Cardiac muscle cell (in vitro differentiated cells and primary cell): ENCODE measurements at places on chromosomes 7 and 10. TPM values are rescaled to one million over a fixed set of nuclear protein-coding genes. Genes with fewer than 3 reads are reported as not detected.
A peak's percentile ranks its signal among the peaks of the same experiment; 100 is the strongest.

- no peaks in the 10 kb centered on the region for H3K27me3 ChIP-seq
- H3K36me3 ChIP-seq, result no peaks in the 10 kb centered on the region
- no peak for DNase-seq
- no peak overlapping the region for H3K4me3 ChIP-seq
- peaks cover 29% of the 10 kb centered on the region for H3K4me1 ChIP-seq
These were observed 12.5 kb upstream of the SFRP5 start for GRCh38 chr10:97784200-97784810.

- H3K4me1 ChIP-seq, result no peaks in the 10 kb centered on the region
- H3K36me3 ChIP-seq, result no peaks in the 10 kb centered on the region
- no peaks in the 10 kb centered on the region for H3K27me3 ChIP-seq
- no peak overlapping the region for H3K4me3 ChIP-seq
These were observed 756.3 kb downstream of the NXPH1 start for GRCh38 chr7:9189703-9190102.

The IRF5 gene
- not detected in 2 replicates for total RNA-seq

- no peak for DNase-seq
- peaks cover 29% of the 10 kb centered on the region for H3K4me1 ChIP-seq
- H3K36me3 ChIP-seq, result no peaks in the 10 kb centered on the region
- peak overlapping the region; percentile 86 for H3K27ac ChIP-seq
- H3K27me3 ChIP-seq, result no peaks in the 10 kb centered on the region
These were observed 49.3 kb upstream of the HBP1 start for GRCh38 chr7:107119376-107120105.

The SPAM1 gene
- not detected in 2 replicates for total RNA-seq

DNA sequence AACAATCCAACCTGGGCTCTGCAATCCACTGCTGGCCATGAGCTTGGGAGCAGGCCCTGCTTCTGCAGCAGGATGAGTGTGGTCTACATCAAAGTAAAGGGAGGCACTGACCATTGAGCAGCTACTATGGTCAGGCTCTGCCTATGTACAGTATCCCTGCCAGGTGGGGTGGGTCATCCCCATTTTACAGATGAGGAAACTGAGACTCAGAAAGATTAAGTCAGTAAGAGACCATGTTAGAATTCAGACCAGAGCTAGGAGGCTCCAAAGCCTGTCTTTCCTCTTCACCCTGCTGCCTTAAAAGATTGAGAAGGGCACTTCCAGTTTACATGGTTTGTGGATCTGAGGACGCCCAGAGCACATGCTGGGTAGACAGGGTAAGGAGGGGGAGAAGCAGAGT lies 27.1 kb upstream of the CDH23 start:
- no peaks in the 10 kb centered on the region for H3K27me3 ChIP-seq
- H3K4me1 ChIP-seq, result no peaks in the 10 kb centered on the region
- H3K4me3 ChIP-seq, result no peak overlapping the region
- H3K27ac ChIP-seq, result no peak overlapping the region
- DNase-seq, result no peak
- no peaks in the 10 kb centered on the region for H3K36me3 ChIP-seq

DNA sequence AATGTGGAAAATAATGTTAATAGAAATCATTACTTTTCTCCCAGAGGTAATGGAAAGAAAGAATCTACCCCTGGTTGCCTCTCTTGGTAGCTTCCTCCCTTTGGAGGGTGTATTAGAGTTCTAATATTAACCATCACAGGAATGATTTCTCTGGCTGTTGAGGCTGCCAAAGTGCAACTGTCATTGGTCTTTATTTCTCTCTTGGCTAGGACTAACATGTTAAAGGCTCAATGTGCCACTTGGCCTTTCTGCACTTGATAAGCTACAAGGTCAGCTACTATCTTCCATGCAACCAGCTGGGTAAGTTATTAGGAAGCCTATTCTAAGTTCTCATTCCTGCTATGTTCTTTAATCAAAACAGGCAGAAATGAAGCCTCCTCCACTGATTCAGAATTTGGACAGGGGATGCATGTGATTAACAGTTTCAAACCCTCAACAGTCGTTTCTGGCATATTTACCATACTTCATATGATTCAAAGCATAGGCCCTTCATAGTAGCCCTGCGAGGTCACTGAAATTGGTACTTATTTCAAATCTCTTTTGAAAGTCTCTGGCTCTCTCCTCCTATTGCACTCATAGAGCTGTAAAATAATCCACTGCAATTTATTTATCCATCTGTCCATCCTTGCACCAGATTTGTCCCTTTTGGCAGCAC lies 645.0 kb downstream of the SORCS1 start:
- H3K27me3 ChIP-seq, result no peaks in the 10 kb centered on the region
- no peaks in the 10 kb centered on the region for H3K36me3 ChIP-seq
- H3K4me3 ChIP-seq, result no peak overlapping the region
- DNase-seq, result no peak
- no peaks in the 10 kb centered on the region for H3K4me1 ChIP-seq
- H3K27ac ChIP-seq, result no peak overlapping the region

- DNase-seq, result no peak
- no peak overlapping the region for H3K27ac ChIP-seq
- no peaks in the 10 kb centered on the region for H3K36me3 ChIP-seq
- H3K4me1 ChIP-seq, result no peaks in the 10 kb centered on the region
- H3K27me3 ChIP-seq, result peaks cover 4% of the 10 kb centered on the region
These were observed 300.0 kb downstream of the PLXNA4 start for GRCh38 chr7:132276234-132276630.

- H3K36me3 ChIP-seq, result no peaks in the 10 kb centered on the region
- DNase-seq, result no peak
- peaks cover 8% of the 10 kb centered on the region for H3K4me1 ChIP-seq
- no peak overlapping the region for H3K4me3 ChIP-seq
- H3K27me3 ChIP-seq, result no peaks in the 10 kb centered on the region
These were observed 90.3 kb upstream of the CDK6 start for GRCh38 chr7:92926697-92927044.

The PLEKHS1 gene
- total RNA-seq, result not detected in 2 replicates

DNA sequence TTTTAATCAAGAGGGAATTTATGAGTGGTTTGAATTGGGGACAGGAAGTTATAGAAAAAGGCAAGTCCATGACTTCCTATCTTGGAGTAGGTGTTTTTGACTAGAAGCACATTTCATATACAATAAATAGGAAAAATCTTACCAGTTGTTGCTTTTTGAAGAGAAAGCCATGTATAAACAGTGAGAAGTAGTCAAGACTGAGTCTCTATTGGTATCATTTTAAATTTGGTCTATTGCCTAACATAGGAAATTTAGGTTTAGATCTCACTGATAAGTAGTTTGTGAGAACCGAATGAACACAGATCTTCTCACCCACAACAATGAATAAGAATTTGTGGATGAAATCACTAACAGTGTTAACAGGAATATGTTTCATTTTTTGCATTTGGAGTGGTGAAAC lies 387.2 kb downstream of the BBS9 start:
- H3K36me3 ChIP-seq, result no peaks in the 10 kb centered on the region
- no peaks in the 10 kb centered on the region for H3K27me3 ChIP-seq
- no peak overlapping the region for H3K27ac ChIP-seq

GRCh38 chr10:92690211-92690914 lies 608 bp downstream of the HHEX start:
- no peaks in the 10 kb centered on the region for H3K4me1 ChIP-seq
- peak overlapping the region; percentile 25 for H3K4me3 ChIP-seq
- H3K36me3 ChIP-seq, result no peaks in the 10 kb centered on the region
- DNase-seq, result peak; percentile 6
- H3K27ac ChIP-seq, result no peak overlapping the region

DNA sequence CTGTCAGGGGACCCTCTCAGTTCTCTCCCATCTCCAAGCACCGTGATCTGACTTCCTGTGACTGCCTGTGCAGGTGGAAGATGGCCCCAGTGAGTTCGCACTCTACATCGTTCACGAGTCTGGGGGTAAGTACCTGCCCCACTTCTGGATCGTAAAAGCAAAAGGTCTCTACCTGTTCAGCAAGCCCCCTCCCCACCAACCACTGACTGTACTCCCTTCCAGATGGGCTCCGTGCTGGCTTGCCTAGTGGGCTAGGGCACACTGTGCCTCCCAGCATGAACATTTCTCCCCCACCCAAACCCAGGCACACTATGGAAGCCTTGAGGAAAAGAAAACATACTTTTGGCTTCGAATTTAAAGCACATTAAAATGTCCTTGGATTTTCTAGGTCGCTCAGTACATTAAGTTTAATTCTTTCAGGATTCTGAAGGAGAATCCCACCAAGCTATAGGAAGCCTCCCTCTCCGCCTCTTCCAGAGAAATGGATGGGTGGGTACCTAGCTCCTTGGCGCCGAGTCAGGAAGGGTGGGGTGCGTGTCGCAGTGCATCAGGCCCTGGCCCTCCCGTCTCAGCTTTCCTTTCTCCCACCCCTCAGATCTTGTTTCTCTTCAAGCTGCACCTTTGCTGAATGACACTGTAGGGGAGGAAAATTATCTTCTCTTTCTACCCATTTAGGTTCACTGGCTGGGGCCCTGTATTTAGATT lies 11.0 kb upstream of the ZNF22 start:
- peak overlapping the region; percentile 31 for H3K27ac ChIP-seq
- H3K36me3 ChIP-seq, result peaks cover 2% of the 10 kb centered on the region
- no peak overlapping the region for H3K4me3 ChIP-seq

The NAT16 gene
- total RNA-seq, result 0.27 TPM in 1 of 2 replicates, not detected in the other

GRCh38 chr7:76505168-76506080 lies 4.9 kb upstream of the UPK3B start:
- no peak overlapping the region for H3K4me3 ChIP-seq
- H3K36me3 ChIP-seq, result no peaks in the 10 kb centered on the region
- H3K27ac ChIP-seq, result no peak overlapping the region
- no peaks in the 10 kb centered on the region for H3K27me3 ChIP-seq
- H3K4me1 ChIP-seq, result peaks cover 3% of the 10 kb centered on the region

- DNase-seq, result no peak
- no peak overlapping the region for H3K4me3 ChIP-seq
- no peaks in the 10 kb centered on the region for H3K36me3 ChIP-seq
- H3K4me1 ChIP-seq, result no peaks in the 10 kb centered on the region
- H3K27me3 ChIP-seq, result no peaks in the 10 kb centered on the region
These were observed 1256.8 kb upstream of the SORCS1 start for GRCh38 chr10:108421266-108421665.

GRCh38 chr7:77184463-77184862 lies 15.2 kb downstream of the FGL2 start:
- no peaks in the 10 kb centered on the region for H3K4me1 ChIP-seq
- no peak overlapping the region for H3K27ac ChIP-seq

- no peak overlapping the region for H3K4me3 ChIP-seq
- no peaks in the 10 kb centered on the region for H3K36me3 ChIP-seq
- H3K27ac ChIP-seq, result no peak overlapping the region
- DNase-seq, result no peak
- peaks cover 9% of the 10 kb centered on the region for H3K4me1 ChIP-seq
These were observed 25.5 kb upstream of the VPS41 start for GRCh38 chr7:38934536-38934935.

DNA sequence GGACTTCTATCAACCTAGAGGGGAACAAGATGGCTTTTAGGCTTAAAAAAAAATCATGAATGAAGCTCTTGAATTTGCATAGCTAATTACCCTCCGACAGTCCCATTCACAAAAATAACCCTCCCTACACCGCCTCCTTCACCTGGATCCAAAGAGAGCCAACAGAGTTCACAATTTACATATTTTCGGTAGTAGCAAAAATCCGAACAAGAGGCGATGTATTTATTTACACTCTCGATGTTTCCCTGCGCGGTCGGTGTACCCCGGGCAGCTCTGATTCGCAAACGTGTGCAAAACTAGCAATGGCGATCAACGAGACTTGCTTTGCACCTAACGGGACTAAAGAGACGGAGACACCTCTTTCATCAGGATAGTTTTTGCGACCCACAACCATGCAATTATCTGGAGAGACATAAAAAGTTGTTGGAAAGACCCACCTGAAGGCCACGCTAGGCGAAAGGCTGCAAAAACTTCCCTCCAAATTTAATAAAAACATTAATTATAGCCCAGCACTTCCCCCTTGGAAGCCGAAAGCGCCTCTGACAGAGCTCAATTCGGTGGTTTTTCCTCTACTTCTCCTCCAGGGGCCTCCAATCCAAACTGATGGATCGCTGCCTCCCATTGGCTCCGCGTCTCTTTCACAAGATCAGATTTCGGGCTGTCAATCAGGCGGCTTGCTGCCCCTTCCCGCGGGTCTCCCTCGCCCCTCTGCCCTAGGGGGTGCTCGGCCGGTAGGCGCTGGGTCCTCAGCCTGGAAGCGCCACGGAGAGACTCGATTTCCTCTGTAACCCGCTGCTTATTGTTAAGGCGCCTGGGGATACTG lies at the start of gene ETV1:
Gene ETV1 (minus strand): TSS at position 541 of the 823 bp plus-strand sequence. CDS start 614 bp downstream, outside the sequence.
- peak within 1 kb of the TSS; percentile 88 for H3K4me3 ChIP-seq
- peak; percentile 79 for DNase-seq
- no peaks in the 10 kb centered on the region for H3K27me3 ChIP-seq
- H3K27ac ChIP-seq, result peak within 1 kb of the TSS; percentile 80
- peaks cover 18% of the 10 kb centered on the region for H3K4me1 ChIP-seq

The LBX1 gene
- total RNA-seq, result not detected in 2 replicates

- no peaks in the 10 kb centered on the region for H3K27me3 ChIP-seq
- peaks cover 19% of the 10 kb centered on the region for H3K4me1 ChIP-seq
- DNase-seq, result no peak
- H3K4me3 ChIP-seq, result no peak overlapping the region
- peak overlapping the region; percentile 42 for H3K27ac ChIP-seq
These were observed 3.1 kb upstream of the GOT1 start for GRCh38 chr10:99433378-99434020.

DNA sequence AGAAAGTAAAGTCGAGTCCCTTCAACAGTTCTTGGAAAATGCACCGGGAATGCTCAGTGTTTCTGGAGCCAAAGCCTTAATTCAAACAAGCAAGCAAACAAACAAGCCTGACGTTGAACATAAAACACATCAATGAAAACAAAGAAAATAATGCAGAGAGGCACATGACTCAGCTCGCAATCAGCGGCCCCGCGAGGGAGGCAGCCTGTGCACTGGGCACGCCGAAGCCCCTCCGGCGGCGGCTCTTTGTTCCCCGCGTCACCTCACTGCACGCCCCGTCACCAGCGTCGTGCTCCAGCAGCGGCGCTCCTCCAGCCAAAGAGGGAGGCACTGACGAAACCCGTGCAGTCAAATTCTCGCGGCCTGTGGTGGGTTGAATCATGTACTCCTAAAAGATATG lies 151.5 kb downstream of the DNAJB6 start:
- H3K27me3 ChIP-seq, result no peaks in the 10 kb centered on the region
- H3K4me3 ChIP-seq, result no peak overlapping the region
- no peaks in the 10 kb centered on the region for H3K4me1 ChIP-seq
- no peak overlapping the region for H3K27ac ChIP-seq
- no peak for DNase-seq
- H3K36me3 ChIP-seq, result no peaks in the 10 kb centered on the region

The UCMA gene
- not detected in 2 replicates for total RNA-seq

GRCh38 chr7:129774871-129775694 lies 163.6 kb downstream of the NRF1 start:
- H3K27me3 ChIP-seq, result peaks cover 80% of the 10 kb centered on the region
- H3K27ac ChIP-seq, result no peak overlapping the region
- no peaks in the 10 kb centered on the region for H3K4me1 ChIP-seq
- no peak overlapping the region for H3K4me3 ChIP-seq

DNA sequence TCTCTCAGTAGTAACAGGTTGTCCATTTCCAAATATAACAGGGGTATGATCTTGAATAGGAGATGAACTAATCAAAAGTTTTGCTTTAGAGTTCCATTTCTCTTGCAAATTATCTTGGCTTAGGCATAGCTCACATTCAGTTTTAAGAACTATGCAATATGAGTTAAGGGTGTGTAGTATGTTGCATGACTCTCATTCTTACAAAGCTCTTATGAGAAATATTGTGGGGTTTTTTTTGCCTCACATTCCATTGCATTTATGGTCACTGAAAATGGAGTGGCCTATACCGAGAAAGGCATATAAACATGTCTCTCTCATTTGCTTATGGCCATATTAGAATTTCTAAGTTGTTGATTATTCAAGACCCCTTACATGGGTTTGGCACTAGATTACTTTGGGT lies 48.5 kb upstream of the LAMB1 start:
- no peaks in the 10 kb centered on the region for H3K27me3 ChIP-seq
- no peak for DNase-seq
- H3K36me3 ChIP-seq, result no peaks in the 10 kb centered on the region
- H3K4me1 ChIP-seq, result peaks cover 6% of the 10 kb centered on the region
- no peak overlapping the region for H3K27ac ChIP-seq
- H3K4me3 ChIP-seq, result no peak overlapping the region
